ENCODE measurements at places on chromosomes 5 and 9.
A peak's percentile ranks its signal among the peaks of the same experiment; 100 is the strongest.

GRCh38 chr9:135343136-135343535 lies 136.4 kb upstream of the PPP1R26 start:
- ATAC-seq: no peak

DNA sequence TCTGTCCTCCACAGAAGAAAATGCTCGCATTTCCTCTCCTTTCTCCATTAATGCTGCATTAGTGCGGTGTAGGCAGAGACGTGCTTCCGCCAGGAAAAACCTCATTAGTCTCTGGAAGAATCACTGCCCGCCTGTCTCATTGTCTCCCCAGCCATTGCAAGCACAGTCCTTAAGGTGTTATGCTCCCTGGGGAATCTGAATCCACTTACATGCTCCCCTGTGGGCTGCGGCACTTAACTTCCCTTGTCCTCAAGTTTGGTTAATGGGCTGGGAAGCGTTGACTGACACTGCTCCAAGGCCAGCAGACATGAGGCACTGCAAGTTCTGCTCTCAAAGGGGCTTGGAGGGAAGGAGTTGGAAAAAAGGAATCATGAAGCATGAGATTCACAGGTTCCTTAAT lies 41.6 kb downstream of the TARS1 start:
- no peak for ATAC-seq

GRCh38 chr5:126920291-126920690 lies 110.1 kb downstream of the MARCHF3 start:
- ATAC-seq: peak; percentile 26

DNA sequence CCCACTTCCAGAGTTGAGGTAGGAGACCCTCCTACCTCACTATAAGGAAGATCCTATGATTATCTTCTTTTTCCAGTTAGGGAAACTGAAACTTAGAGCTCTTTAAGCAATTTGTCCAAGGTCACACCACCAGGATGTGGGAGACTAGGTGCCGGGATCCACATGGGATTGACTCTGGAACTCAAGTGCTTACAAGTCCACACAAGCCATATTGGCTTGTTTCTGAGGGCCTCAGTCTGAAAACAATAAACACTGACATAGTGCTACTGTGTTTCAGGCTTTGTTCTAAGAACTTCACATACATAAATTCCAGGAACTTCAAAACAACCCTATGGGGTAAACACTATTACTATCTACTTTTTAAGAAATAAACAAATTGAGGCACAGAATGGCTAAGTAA lies 481.3 kb downstream of the ZSWIM6 start:
- ATAC-seq: no peak

- no peak for ATAC-seq
Observed at GRCh38 chr9:105066275-105066865, 138.4 kb upstream of the ABCA1 start.

GRCh38 chr9:33024126-33024965 lies 727 bp upstream of the DNAJA1 start:
- peak; percentile 3 for ATAC-seq

DNA sequence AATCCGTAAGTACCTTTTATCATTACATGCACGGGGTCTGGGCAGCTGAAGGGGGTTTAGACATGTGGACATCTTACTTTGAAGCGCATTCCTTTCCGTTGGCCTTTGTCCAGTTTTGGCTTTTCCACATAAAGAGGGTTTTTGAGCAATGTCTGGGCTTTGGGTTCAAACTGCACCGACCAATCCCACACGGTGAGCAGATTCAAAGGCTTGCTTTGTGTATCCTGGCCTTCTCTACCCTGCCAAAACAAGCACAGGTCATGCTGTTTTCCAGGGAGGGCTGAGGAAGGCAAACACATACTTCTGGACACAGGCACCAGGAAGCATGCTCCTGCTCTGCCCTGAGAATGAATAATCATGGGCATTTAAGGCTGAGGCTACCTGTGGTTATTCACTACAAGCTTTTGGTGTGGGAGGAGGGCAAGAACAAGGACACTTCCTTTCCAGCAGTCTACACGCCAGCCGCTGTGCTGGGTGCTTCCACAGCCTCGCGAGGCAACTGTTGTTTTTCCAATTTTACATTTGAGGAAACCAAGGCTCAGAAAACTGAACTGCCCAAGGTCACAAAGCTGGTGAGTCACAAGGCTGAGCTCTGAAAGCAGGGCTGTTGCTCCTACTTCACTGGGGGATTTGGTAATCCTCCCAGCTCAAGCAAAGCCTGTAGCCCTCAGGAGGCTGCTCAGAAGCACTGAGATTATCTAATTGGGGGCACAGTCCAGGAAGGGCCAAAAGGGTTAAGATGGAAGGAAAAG lies 59.8 kb upstream of the GOLPH3 start:
- ATAC-seq: peak; percentile 15

DNA sequence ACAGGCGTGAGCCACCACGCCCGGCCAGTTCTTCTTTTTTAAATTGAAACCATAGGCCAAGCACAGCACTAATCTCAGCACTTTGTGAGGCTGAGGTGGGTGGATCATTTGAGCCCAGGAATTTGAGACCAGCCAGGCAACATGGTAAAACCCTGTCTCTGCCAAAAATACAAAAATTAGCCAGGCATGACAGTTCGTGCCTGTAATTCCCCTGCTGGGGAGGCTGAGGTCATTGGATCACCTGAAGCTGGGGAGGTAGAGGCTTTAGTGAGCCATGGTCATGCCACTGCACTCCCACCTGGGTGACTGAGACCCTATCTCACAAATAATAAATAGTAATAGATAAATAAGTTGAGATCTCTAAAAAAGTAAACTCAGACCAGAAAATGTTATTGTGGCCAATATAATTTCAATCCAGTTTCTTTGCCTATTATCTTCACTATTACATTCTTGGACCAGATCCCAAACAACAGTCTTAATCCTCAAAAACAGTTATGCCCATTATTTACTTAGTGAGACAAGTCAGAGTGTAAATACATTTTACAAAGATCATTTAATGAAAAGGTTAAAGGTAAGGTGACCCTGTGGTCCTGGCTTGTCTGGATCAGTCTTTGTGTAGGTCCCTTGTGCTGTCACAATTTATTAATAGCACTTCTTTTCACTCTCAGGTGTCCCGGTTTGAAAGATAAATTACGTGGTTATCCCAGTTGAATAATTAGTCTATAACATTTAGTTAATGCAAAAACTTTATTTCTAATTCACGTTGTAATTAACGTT lies 53.6 kb downstream of the RAB24 start:
- no peak for ATAC-seq

GRCh38 chr9:115649991-115650472 lies 503.6 kb upstream of the PAPPA start:
- no peak for ATAC-seq

- ATAC-seq: peak; percentile 13
Observed at GRCh38 chr9:136551401-136552116, 5.7 kb upstream of the NOTCH1 start.

DNA sequence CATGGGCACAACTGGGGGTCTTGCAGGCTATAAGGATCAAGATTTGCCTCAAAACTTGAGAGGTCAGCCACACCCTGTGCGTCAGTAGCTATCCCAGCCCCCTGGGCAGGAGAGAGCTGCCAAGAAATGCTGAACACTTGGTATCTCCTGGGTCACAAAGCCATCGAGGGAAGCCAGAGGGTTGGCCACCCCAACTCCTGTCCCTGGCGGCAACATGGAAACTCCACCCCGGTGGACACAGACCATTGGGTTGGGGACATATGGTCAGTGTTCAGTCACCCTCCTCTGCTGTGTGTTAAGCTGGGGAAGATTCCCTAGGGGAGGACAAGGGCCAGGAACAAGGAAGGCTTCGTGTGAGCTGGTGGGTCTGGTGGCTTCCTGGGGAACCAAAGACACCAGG lies 140.6 kb downstream of the C5orf15 start:
- no peak for ATAC-seq

DNA sequence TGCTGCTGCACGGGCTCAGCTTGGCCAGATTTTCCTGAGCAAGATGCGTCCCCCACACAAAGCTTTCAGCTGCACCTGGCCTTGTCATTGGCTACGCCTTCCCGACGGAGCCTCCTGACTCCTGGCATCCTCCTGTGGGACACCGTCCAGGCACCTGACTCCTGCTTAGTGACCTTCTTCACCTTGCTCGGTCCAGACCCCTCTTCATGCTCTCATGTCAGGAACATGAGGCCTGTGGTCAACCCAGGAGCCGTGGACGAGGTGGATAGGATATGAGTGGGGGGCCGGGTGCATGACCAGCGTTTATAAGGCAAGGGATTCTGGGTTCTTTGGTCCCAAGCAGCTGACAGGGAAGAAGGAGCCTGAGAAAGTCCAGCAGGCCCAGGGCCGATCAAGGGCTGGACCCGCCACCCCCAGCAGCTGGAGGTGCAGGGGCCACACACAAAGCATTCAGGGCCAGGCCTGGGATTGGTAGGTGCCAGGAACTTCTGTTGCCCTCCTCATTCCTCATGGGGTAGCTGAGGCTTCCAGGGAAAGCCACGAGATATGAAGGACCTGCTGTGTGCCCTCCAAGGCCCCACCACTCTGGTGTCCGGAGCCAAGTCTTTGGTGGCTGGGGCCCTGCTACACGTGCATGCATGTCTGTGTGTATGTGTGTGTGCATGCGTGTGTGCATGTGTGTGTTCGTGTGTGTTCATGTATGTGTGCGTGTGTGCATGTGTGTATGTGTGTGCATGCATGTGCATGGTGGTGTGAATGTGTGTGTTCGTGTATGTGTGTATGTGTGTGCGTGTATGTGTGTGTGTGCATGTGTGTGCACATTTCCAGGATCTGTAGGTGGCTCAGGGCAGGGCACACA lies 34.9 kb downstream of the SLC6A3 start:
- ATAC-seq: no peak

DNA sequence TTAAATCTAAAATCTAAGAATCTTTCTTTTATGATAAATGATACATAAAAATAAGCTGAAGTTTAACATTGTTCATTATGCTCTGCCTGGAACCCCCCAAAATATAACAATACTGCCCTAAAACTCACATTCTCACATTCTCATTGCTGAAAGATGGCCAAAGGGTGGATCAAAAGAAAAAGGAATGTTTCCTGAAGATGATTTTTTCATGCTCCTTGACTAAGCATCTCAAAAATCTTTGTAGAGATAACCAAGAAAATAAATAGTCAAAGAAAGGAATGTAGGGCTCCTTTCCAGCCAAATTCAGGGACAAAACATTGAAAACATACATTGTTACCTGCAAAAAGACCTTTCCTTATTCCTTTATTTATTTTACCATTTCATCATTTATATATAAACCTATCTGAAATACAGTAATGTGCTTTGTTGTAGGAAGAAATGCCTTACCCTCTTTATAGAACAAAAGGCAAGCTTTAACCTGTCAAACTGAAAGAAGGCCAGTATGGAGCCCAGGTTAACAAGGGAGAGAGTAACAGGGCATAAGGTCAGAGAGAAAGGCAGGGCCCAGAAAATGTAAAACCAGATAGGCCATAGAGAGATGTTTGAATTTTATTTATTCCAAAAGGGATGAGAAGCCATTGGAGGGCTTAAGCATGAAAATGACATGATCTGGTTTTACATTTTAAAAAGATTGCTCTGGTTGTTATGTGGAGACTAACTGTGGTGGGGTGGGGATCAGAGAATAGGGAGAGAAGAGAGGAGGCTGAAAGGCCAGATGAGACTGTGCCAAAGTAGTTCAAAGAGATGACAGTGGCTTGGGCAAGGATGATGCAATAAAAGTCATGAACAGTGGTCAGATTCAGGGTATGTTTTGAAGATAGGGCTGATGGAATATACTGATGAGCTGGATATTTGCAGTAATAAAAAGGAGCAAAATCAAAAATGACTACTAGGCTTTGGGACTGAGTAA lies 37.3 kb upstream of the CDK5RAP2 start:
- no peak for ATAC-seq

GRCh38 chr9:117302487-117302886 lies 112.4 kb downstream of the ASTN2 start:
- ATAC-seq: no peak

All from motor neuron (in vitro differentiated cells).